Activated CD4-positive, alpha-beta T cell treated with anti-CD3 and anti-CD28 coated beads, Interleukin-2, Interleukin-4, amounts not matched to agents 100 ng/mL and 50 ng/mL, durations not matched to agents 16 hours and 8 hours (primary cell): ENCODE measurements at places on chromosomes 5 and 9.

DNA sequence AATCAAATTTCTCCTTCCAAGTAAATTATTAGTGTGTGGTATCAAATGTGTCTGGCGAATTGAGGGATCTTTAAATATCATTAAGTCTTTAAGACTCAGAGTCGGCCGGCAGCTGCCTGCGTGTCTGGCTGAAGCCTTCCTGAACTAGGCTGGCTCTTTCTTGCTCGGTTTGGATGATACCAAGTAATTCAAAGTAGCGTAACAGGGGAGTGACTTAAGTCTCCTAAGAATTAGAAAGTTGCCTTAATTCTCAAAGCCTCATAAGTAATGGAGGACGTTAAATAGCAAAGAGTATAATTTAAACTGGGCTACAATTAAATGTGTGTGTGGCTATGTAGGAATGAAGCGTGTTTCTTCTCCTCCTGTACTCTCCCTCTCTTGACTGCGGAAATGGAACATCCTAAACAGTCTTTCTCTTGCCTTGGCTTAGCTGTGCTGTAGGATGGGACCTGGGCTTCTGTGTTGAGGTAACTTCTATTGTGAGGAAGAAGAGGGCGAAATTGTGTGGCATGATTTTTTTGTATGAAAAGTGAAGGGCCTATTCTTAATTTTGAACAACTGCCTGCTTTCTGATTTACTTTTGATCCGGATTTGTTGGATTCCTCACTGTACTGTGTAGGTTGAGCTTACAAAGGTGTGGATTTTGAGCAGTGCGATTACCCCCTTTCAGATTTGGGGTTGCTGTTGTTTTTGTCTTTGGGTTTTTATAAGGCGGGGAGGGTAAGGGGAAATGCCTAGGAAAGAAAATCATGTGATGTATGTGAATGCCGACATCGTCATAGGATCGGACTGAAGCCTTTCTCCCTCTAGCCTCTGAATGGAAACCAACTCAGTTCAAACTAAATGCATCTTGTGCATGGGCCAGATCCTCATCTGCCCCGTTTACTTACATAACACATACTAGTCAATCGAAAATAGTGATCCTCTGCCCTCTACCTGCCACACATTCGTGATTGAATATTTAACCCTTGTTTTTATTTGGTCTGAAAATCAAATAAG is 29.9 kb downstream of the CPEB4 start:
- DNase-seq: peak; percentile 73

GRCh38 chr9:36101916-36102741 is 34.4 kb upstream of the GLIPR2 start:
- DNase-seq: no peak

DNA sequence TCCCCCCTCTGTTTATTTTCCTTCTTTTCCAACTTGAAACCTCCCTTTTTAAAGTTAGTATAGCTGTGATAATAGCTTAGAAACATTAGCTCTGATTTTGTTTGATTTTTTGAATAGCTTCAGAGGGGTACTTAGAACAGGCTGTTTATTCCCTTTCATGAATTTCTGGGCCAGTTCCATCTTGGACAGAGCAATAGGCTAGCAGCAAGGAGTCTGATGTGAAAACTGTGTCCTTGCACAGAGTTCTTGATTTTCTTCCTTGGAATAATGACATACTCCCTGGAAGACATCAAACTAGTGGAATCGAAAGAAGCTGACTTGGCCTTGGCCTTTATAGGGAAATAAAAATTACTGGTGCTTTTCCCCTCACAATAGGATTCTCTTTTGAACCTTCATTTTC is 32.9 kb downstream of the NTRK2 start:
- no peak for DNase-seq

GRCh38 chr5:142507531-142508372 is 178.1 kb downstream of the FGF1 start:
- peak; percentile 3 for DNase-seq

GRCh38 chr9:134828892-134829291 is 51.7 kb upstream of the FCN2 start:
- no peak for DNase-seq

DNA sequence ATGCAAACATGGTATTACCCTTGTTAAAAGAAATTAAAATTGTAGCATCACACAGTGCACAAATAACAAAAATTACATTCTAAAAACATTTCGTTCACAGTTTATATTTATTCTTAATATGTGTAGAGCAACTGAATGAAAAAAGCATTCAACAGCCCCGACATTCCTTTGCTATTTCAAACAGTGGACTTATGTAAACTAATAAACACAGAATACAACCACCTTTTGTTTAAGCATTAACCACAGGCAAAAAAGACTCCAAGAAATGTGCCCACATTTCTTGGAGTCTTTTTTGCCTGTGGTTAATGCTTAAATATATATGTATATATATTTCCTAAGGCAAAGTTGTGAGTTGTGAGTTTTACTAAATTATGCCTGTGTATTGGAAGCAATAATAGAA is 532.5 kb upstream of the DAP start:
- no peak for DNase-seq

- DNase-seq: no peak
Measured at GRCh38 chr5:132768485-132768868, 8.6 kb downstream of the SEPTIN8 start.

GRCh38 chr5:136232316-136232715 is 39.4 kb upstream of the SMIM32 start:
- DNase-seq: no peak

GRCh38 chr9:89532478-89532877 is 34.6 kb upstream of the SEMA4D start:
- no peak for DNase-seq
